ENCODE measurements at places on chromosomes 16 and 17.

- no peak for DNase-seq
These were observed 132.9 kb upstream of the CRHR1 start for GRCh38 chr17:45651145-45651709.

DNA sequence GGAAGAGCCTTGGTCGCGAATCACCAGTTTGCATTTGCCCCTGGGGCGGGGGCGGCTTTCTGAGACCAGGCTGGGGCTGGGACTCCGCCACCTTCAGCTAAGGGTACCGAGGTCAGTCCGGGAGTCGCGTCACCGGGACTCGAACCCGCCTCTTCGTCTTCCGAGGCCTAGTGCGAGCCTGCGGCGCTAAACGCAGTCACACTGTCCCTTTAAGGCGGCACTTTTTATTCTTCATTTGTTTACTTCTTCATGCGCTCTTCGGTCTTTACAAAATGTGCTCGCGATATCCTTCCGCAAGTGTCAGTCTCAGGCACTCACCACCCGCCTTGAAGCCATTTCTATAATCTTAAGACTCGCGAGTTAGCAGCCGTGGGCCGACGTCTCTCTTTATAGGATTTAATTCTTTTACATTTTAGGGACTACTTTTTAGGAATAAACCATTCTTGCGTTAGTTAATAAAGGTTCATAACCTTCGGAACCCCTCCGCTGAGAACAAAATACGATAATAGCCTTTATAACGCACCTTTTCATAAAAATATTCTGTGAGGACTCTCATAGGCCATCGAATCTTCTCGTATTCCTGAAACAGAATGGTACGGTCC, 593 bp upstream of the HEXIM1 start:
- DNase-seq: peak; percentile 89

- peak; percentile 52 for DNase-seq
These were observed 96.5 kb downstream of the ABCC1 start for GRCh38 chr16:16045879-16046278.

- DNase-seq: no peak
These were observed 16.3 kb downstream of the ERAL1 start for GRCh38 chr17:28871056-28871579.

- no peak for DNase-seq
These were observed 83.6 kb downstream of the C17orf58 start for GRCh38 chr17:67912656-67913055.

DNA sequence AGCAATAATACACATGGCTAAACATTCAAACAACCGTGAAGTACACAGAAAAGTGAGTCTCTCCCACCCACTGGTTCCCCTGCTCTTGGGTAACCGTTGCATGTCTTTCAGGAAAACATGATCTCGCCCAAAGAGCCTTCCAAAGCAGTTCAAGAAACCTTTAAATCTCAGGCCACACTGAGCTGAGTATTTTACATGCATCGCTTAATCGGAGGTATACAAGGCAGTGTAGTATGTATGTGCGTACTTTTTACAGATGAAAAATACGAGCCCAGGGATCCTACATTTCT, 741 bp upstream of the DEXI start:
- no peak for DNase-seq

- peak; percentile 93 for DNase-seq
These were observed 10.3 kb upstream of the TVP23A start for GRCh38 chr16:10828851-10829366.

- no peak for DNase-seq
These were observed 105.3 kb upstream of the SMURF2 start for GRCh38 chr17:64767269-64767997.

GRCh38 chr17:60390925-60391470, 935 bp downstream of the USP32 start:
- peak; percentile 45 for DNase-seq

DNA sequence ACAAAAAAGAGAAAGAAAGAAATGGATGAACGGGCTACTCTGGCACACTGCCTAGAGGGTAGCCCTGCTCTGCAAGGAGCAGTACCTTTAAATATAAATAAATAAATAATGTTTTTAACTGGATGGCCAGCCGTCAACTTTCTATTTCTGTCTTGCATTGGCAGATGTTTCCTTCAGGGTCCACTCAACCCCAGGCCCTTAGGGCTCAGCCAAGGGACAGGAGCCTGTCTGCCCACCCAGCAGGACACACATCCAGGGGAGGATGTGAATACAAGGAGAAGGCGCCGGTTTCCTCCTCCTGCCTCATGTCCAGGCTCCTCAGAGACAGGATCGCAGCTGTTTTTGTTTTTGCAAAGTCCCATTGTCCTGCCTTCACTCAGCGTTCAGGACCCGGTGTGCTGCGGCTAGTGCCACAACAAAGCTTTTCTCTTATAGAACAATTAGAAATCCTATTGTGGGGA, 22.6 kb downstream of the TTYH2 start:
- DNase-seq: no peak

GRCh38 chr17:77475016-77475976, 334.5 kb downstream of the SEC14L1 start:
- peak; percentile 47 for DNase-seq

DNA sequence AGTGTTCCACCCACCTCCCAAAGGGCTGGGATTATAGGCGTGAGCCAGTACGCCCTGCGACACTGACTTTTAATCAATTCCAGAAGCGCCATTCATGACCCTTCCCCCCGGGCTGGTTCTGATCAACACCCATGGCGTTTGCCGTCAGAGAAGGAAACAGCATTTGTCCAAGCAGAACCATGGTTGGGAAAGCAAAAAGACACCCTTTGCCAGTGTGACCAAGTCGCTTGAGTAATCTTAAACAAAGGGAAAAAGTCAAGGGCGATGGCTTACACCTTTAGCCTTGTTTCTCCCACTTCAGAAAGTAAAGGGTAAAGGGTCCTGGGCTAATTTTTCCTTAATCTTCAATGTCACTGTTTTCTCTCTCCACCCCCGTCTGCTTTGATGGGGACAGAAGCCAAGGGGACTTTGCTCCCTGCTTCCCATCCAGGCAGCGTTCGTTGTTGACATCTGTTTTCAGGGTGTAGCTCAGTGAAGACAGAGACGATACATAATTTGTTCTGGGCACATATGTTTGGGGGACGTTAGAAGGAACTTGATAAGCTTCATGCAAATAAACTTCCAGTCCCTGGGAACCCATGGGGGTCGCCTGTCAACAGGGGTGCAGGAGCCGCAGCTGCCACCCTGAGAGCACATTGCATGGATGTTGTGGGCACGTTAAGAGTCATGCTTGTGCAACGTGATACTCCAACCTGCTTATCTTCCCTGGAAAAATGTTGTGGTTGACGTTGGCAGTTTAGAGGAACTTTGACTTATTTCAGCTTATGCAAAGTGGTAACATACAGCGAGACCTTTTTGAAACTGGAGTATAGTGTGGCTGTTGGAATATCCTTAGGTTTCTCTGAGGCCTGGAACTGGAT, 50.6 kb upstream of the TANGO6 start:
- DNase-seq: no peak

DNA sequence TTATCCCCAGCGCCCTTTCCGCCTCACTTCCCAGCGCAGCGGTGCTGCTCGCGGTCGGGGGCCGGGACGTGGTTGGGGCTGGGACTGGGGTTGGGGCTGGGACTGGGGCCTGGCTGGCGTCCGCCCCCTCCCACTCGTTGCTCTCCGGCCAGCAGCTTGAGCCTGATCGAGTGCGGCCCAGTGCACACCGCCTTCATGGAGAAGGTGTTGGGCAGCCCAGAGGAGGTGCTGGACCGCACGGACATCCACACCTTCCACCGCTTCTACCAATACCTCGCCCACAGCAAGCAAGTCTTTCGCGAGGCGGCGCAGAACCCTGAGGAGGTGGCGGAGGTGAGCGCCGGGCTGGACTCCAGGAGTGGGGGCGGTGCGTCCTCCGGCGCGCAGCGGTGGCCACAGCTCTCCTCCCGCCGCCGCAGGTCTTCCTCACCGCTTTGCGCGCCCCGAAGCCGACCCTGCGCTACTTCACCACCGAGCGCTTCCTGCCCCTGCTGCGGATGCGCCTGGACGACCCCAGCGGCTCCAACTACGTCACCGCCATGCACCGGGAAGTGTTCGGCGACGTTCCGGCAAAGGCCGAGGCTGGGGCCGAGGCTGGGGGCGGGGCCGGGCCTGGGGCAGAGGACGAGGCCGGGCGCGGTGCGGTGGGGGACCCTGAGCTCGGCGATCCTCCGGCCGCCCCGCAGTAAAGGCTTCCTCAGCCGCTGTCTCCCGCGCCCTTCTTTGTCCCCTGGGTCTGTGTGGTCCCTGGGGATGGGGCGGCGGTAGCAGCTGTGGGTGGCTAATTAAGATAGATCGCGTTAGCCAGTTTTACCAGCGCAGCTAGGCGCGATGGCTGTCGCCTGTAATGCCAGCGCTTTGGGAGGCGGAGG, 1.8 kb downstream of the HSD17B1 start:
- peak; percentile 83 for DNase-seq

- peak; percentile 69 for DNase-seq
These were observed 1.7 kb downstream of the TBKBP1 start for GRCh38 chr17:47695429-47696376.

- DNase-seq: no peak
These were observed 14.6 kb downstream of the IRX6 start for GRCh38 chr16:55338646-55339045.

DNA sequence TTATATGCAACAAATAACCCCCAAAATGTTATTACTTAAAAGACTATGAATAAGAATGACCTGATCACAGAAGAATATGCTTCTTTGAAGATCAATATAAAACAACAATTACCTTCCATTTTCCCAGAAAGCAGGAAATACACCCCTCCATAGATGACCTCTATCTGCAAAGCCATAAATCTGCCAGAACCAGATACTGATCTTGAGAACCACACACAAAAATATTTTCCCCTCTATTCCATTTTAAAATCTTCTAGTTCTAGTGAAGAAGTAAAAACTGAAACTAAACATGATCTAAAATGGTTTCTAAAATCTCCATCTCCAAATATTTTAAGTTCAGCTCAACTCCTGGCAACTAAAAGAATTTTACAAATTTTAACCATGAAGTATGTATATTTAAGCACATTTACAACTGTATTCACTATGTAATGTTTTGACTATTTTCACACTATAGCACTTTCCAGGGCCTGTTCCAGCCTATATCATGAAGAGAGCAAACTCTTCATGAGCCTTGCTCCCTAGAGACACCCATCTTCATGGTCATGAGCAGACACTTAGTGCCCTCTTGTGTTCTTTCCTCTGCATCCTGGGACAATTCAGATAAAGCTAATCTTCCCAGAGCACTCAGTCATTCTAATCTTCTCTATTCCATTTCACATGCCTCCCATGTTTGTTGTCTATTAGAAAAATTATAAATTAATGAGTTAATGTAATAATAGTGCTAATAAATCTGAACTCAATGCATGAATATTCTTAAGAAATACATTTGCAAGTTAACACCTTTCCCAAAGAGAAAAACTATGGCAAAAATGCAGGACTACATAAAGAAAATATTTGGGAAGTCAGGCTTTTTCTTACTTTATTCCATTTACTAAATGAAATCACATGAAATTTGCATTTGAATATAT, 87.0 kb downstream of the HELZ start:
- no peak for DNase-seq

DNA sequence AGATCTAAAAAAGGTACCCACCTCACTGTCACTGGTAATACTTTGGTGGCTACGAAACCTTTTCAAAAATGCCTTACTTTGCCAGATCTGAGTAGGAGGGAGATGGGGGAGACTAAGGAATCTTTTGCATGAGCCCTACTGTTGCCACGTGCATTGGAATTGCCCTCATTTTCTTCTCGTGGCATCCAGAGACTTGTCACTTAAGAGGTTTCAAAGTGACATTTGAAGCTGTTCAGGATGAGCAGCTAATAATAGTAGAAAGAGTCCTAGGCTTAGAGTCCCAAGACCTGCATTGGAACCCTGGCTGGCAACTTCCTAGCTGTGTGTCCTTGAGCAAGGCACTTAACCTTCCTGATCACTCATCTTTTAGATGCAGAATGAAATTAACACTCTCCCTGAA, 43.5 kb downstream of the GPRC5B start:
- DNase-seq: no peak

DNA sequence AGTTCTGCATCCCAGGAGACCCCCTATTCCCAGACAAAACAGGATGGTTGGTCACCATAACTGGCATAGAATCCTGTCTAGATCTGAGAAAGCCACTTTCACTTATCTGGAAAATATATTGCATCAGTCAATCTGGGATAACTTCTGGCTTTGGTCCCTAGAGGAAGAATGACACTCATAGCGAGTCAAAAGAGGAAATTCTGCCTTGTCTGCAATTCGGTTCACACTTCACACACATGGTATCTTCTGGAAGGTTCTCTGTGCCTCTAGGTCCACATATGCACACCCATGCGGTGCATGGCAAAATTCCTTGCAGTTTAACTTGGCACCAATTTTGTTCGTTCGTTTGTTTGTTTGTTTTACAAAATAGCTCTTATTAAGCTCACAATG, 49.2 kb upstream of the WSCD1 start:
- DNase-seq: no peak

- DNase-seq: no peak
These were observed 388.5 kb downstream of the CNTNAP4 start for GRCh38 chr16:76665571-76666275.

- DNase-seq: no peak
These were observed 22.8 kb downstream of the BAHCC1 start for GRCh38 chr17:81417879-81418709.

- DNase-seq: peak; percentile 85
These were observed 27.0 kb upstream of the DHX8 start for GRCh38 chr17:43456661-43457361.

- no peak for DNase-seq
These were observed 84.6 kb upstream of the GRIN2A start for GRCh38 chr16:10266809-10267208.

- no peak for DNase-seq
These were observed 26.1 kb upstream of the VAT1L start for GRCh38 chr16:77762262-77762661.

DNA sequence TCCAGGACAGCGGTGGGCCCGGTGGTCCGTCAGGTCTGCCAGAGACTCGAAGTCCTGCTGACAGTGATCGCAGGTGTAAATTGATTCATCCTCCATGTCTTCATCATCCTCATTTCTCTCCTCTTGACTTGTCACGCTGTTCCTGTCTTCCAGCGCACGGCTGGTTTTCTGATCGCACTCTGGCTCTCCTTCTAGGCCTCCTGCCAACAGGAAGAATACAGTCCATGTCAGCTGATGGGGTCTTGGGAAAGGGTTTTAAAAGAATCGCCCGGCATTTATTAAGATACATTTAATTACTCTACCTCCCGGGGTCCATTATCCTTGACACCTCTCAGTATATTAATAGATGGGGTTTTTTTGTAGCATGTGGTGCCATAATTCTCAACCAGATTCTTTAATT, 125.1 kb downstream of the ZNF423 start:
- DNase-seq: no peak

GRCh38 chr17:9537177-9537776, 38.3 kb downstream of the STX8 start:
- no peak for DNase-seq

- DNase-seq: peak; percentile 54
These were observed 13.6 kb downstream of the CEP20 start for GRCh38 chr16:15874745-15875314.
